Left ventricle myocardium inferior (tissue), 1 donor: ENCODE measurements at places on chromosomes 2 and 18. TPM values are rescaled to one million over a fixed set of nuclear protein-coding genes. Genes with fewer than 3 reads are reported as not detected.

Gene NT5DC4
- not detected for total RNA-seq

Gene CAVIN2
- total RNA-seq = 93.9 TPM

Gene GAREM1
- total RNA-seq = 8.6 TPM

Gene CSRNP3
- total RNA-seq = 4.0 TPM

Gene TAF1B
- 4.2 TPM for total RNA-seq

Gene DNAH7
- 0.11 TPM for total RNA-seq

Gene COL4A3
- total RNA-seq = 4.4 TPM

DNA sequence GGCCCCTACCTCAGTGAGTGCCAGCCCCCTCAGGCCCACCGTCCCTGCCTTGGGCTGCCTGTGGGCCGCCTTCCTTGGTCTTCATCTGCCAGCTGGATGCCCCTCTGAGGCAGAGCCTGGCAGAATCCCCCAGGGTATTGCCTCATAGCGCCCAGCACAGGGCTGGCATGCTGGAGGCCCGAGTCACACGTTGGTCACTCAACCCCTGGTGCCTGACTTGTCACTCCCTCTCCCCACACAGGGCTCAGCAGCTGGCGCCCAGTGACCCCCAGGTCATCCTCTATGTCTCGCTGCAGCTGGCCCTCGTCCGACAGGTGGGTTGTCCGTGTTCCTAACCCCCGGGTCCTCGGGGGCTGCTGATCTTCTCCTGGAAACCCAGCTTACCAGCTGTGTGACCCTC, 108.4 kb upstream of the MCFD2 start:
- DNase-seq = no peak

GRCh38 chr2:224557610-224558009, 27.6 kb downstream of the CUL3 start:
- DNase-seq = no peak

GRCh38 chr2:30235859-30236535, 4.7 kb downstream of the LBH start:
- no peak for DNase-seq

GRCh38 chr2:67528320-67528719, 131.2 kb downstream of the ETAA1 start:
- DNase-seq = no peak

DNA sequence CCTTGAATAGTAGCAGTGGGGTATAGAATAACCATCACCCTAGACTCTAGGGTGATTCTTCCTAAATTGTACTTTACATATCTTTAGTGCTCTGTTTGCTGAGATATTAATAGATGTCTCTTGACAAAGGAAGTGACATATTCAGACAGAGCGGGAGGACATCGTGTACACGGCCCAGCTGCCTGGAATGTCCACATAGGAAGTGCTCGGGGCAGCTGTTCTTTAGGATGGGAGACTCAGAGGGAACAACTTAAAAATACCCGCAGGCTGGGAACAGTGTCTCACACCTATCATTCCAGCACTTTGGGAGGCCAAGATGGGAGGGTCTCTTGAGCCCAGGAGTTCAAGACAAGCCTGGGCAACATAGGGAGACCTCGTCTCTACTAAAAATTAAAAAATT, 206.1 kb downstream of the FAM210A start:
- peak; percentile 57 for DNase-seq

DNA sequence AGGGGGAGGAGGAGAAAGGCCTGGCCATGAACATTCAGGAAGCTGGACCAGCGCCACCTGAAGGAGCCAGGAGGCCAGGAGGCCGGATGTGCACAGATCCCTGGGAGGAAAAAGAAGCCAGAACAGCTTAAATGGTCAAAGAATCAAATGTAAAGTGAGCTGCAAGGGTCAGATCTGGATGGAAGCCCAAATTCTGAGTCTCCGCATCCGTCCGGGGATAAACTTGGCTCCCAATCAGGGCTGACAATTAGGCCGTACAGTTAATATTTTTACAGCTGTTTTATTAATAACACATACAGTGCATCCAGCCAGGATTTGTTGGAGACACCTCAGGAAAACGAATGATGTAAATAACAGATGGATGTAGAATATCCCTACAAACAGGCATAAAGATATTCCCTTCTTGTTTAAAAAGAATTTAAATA, 495.1 kb upstream of the TCF4 start:
- DNase-seq = peak; percentile 74

GRCh38 chr2:20137131-20137571, 85.7 kb upstream of the LAPTM4A start:
- no peak for DNase-seq

DNA sequence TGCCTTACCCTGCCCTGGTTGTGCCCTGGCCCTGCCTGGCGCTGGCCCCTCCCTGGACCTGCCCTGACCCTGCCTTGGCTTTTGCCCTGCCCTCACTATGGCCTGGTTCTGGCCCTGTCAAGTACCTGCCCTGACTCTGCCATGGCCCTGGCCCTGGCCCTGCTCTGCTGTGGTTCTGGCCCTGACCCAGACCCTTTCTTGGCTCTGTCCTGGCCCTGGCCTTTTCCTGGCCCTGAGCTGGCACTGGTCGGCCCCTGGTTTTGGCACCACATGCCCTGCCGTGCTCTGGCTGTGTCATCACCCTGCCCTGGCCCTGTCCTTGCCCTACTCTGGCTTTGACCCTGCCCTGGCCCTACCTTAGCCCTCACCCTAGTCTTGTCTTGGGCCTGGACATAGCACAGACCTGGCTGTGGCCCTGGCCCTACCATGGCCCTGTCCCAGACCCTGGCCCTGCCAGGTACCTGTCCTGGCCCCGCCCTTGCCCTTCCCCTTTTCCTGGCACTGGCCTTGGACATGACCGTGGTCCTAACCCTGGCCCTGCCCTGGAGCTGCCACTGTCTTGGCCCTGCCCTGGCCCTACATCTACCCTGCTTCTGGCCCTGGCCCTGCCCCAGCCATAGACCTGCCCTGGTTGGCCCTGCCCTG, 4.8 kb upstream of the ANKRD62 start:
- no peak for DNase-seq

DNA sequence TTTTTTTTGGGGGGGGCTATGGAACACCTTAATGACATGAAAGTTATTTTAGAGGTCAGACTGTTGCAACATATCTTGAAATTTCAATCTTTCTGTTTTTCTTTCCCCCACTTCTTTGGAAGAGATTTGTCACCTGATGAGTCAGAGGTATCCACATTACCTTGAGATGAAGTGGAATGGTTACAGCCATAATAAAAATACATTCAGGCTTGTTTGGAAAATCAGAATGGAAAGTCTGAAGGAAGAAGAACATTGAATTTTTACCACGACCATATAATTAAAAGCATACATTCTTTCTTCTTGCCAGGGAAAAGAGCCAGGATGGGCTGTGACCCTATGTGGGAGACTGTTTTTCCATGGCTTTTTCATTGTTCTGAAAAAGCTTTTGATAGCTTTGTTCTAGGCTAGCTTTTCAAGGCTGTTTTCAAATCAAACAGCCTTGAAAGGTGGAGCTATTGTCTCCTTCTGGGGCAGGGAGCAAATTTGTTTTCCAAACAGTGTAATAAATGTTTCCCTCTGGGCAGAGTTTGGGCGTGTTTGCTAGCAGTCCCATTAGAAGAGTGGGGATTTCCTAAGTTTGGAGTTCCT, 2.3 kb upstream of the GTF3C3 start:
- no peak for DNase-seq

GRCh38 chr18:5868218-5868854, 27.0 kb downstream of the TMEM200C start:
- peak; percentile 25 for DNase-seq

DNA sequence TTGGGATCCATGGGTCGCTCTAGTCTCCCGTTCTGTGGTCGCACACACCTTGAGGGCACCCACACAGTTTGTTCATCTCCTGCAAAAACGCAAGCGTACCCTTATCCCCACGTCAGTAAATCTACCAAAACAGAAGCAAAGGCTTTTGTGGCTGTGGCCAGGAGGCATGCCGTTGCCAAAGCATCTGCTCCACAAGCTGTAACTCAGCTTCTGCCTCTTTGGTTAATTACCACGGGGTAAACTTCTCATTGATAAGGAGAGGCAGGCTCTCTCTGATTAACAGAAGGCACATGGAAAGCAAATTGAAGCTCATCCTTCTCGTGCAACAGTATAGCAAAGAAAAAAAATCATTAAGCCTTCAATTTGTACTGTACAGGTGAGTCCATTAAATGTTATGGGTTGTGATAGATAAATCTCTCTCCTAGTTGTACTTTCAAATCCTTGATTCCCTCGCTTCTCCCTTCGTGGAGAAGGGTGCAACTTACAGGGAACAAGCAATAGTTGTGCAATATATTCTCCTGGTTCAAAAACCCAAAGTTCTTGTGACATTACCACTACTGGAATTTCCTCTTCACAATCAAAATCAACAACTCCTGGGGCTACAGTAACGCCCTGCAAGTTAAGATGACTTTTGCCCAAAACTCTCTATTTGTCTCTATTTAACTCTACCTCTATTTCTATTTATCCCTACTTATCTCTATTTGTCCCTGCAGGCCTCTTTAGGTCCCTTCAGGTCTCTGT, 10.3 kb downstream of the PECR start:
- no peak for DNase-seq

- no peak for DNase-seq
Measured at GRCh38 chr18:79151191-79151590, 82.0 kb downstream of the ATP9B start.

DNA sequence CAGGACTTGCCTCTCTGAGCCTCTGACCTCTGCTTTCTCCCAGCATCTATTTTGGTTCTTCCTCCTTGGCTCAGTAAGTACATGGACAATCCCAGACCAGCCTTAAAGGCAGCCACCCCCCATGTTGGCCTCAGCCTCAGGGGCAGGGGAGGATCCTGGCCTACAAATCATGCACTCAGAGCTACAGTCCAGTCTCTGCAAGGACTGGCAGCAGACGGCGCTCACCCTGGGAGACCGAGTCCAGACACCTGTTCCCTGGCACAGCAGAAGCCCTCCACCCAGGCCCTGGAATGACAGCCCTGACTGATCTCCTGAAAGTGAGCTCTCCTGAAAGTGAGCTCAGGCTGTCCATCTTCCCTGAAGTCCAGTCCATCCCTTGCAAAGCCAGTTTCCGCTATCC, 25.7 kb upstream of the PTPN4 start:
- no peak for DNase-seq

DNA sequence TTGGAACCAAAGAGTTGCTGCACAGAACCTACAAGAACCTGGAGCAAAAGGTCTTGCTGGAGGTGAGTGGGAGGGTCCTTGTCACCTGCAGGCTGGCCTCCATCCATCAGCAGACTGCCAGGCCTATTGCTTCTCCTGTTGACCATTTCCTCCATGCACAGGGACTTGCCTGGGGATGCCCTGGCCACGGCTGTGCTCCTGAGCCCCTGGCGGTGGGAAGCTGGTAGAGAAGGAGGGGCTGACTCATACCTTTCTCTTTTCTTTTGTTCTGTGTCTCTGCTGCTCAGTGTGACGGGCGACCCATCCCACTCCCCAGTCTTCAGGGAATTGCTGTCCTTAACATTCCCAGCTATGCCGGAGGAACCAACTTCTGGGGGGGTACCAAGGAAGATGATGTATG, 102.6 kb downstream of the DGKD start:
- no peak for DNase-seq

- DNase-seq = no peak
Measured at GRCh38 chr18:40163254-40163653, 1791.8 kb upstream of the PIK3C3 start.

DNA sequence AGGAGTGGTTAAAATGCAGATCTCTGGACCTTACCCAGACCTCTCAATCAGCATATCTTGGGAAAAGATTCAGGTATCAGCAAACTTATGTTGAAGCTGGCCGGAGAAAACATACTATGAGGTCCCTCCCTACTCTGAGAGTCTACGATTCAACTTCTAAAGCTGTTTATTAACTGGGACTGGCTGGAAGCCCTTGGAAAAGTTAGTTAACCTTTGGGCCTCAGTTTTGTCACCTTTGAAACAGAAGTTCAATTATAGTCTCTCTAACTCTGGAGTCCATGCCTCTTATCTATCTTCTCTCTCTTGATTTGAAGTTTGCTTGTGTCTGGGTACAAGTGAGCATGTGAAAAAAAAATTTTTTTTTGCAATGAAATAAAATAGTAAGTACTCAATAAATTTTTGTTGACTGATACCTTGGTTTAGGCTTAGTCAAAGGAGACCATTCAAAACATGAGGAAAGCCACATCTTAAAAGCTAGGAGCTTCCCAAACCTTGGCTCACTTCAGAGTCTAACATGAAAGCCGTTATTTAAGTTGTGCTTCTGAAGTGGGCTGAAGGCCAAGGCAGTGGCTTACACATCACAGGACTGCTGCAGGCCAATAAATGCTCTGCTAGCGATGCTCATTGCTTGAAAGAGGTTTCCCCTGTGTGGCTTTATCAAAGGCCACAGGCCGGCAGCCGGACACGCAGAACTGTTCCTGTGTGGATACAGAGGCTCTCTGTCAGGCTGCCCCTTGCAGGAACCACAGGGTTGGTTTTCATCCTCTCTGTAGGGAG, 110.6 kb upstream of the FAM136A start:
- no peak for DNase-seq

DNA sequence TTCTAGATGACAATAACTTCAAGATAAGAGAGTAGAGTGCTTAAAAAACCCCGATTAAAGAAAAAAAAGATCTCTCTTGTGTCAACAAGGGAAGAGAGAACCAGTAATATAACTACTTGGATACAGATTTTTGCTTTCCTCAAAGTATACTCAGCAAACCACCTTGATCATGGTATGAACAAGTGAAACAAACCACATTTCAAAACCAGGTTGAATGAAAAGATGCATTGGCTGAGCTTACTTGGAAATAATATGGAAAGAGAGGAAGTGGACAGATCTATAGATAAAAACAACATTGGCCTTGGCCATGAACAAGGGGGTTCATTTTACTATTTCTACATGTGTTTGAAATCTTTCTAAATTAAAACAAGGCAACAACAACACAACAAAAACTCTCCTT, 50.1 kb downstream of the ATP8B1 start:
- no peak for DNase-seq
